Stimulated activated CD8-positive, alpha-beta memory T cell treated with anti-CD3 and anti-CD28 coated beads, Interleukin-4, amount 100 ng/mL, for 1 hour (primary cell): ENCODE measurements at places on chromosomes 2 and 18.

- no peak for DNase-seq
These were observed 157.9 kb downstream of the DYSF start for GRCh38 chr2:71611247-71611646.

DNA sequence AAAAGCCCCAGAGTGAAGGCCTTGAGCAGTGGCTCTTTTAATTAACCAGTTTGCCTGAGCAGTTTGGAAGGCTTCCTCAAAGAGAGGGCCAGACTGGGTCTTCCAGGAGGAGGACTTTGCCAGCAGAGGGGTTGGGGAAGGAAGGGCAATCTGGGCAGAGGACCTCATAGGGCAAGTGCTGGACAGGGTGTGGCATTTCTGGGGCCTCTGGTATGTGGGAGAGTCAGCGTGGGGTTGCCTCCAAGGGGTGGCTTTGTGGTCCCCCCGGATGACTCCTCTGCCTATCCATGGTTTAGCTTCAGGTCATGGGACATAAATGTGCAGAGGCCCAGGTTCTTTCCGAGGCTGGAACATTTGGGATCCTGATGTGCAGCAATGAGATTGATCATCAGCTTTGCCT is 12.6 kb downstream of the GLI2 start:
- DNase-seq, result no peak

GRCh38 chr2:151097128-151097527 is 164.5 kb downstream of the RBM43 start:
- DNase-seq, result no peak

DNA sequence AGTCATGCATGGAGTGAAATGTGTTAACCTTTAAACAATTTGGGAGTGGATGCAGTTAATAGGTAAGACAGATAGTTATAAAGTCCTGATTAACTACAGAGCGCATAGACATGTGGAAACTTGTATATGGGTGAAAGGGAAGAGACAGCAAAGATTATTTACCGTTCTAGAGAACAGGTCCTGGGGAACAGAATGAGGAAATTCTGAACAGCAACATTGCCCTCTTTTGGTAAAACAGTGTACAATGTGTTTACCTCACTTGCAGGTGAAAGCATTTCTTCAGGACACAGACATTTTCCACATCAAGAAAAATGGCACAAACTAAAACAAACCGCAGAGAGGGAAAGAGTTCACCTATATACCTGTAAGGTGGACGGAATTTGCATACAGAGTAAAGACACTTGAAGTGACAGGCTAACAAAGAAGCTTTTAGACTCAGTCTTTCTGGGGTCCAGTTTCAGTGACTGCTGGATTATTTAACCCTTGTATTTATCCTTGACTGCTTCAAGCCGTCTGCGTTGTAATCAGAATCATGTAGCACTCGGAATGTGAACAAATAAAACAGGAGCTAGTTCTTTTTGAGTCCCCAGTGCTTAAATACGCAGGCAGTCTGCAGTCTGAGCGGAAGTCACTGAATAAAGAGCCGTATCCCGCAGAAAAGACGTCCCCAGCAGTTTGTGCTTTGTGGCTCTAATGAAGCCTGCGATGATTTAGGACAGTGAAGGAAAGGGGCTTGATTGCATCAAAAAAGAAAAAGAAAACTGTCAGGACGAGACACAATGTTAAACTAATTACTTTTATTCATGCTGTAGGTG is 364.8 kb upstream of the GALNT5 start:
- no peak for DNase-seq

- DNase-seq, result no peak
These were observed 266.9 kb downstream of the TWIST2 start for GRCh38 chr2:239114616-239115265.

DNA sequence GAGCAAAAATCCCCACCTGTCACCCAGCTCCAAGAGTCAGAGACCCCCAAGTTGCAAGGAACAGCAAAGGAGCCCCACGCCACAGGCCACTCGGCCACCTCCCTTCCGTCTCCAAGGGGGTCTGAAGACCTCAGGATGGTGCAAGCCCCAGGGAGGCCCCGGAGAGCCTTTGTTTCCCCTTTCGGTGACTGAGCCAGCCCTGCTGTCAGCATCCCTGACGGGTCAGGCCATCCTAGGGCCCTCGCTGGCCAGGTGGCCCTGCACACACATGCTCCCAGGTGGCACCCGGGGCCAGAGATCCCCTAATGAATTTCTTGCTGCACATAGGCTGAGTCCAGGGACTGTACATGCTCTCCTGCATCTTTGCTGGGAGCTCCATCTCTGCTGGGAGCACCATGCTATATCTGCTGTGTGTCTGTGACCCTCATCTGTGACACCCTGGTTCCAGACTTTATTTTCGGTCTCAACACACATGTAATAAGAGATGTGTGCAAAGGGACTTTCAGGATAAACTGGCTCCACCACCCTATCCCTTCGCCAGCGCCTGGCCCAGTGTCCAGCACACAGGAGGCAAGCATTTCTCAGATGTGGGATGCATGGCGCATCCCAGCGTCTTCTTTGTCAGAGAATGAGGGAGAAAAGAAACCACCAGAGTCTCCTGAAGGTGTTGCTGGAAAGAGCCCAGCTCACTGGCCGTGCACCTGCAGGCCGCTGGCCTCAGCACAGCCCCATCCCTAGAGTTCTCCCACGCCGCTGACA is 27.4 kb downstream of the ADI1 start:
- DNase-seq, result no peak

GRCh38 chr2:159613651-159614285 is 2.6 kb downstream of the BAZ2B start:
- no peak for DNase-seq

- no peak for DNase-seq
These were observed 73.5 kb downstream of the PHLPP1 start for GRCh38 chr18:62788876-62789275.

DNA sequence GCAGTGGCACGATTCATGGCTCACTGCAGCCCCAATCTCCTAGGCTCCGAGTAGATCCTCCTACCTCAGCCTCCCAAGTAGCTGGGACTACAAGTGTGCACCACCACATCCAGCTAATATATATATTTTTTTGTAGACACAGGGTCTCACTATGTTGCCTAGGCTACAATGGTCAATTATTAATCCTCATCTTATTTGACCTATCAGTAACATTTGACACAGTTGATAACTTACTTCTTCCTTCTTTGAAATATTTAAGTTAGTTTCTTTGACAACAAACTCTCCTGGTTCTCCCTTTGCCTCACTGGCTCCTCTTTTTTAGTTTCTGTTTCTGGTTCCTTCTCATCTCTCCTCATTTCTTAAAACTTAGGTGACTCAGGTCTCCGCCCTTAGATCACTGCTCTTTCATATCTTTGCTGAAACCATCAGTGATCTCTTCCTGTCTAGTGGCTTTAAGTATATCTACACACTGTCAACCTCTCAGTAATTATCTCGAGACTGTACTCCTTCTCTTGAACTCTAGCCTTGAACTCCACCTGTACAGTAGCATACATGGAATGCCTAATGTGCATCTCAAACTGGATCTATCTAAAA is 11.5 kb downstream of the PGAP1 start:
- no peak for DNase-seq

DNA sequence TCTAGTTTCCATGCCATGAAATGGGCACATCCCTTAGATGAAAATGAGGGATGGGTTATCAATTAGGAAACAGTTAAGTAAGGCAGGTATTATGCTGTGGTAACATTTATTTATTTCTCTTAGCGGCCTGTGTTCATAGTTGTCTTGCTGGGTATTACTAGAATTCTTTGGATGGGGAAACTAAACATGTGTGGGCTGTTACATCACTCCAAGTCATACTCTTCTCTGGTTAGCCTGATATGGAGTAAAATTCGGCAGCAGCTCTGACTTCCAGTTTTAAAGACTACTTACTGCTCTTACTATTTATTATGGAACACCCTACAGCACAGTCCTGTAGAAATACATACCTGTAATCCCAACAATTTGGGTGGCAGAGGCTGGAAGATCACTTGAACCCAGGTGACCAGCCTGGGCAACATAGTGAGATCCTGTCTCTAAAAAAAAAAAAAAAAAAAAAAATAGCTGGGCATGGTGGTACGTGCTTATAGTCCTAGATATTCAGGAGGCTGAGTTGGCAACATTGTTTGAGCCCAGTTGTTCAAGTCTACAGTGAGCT is 33.1 kb upstream of the RASGRP3 start:
- no peak for DNase-seq

DNA sequence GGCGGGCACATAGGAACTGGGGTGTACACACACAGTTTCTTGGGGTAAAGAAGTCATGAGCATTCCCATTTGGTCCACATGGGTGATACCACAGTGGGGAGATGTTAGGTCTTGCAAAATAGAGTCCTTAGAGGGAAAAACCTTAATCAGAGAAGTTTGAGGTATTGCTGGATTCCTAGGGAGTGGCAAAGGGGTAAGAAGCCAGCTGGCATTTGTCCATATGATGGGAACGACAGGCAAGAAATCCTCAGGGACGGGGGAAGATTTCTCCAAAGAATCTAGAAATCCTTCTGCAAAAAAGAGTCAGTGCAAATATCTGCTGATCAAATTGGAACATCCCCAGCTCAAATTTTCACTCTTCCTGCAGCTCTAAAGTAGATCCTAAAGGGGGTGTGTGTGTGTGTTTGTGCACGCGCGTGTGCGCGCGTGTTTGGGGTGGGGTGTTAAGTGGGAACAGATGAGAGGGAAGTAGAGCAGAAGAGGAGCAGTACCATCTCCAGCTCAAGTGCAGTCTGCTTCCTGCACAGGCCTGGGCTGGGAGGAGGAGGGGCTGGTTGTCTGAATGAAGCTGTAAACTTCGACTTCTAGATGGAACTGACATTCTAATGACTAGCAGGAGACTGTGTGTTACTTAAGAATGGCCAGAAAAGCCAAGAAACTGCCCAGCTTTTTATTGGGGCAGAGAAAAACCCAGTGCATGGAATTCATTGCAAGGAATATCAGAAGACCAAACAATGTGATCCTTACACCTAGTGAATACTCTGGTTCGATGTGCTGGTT is 168.0 kb downstream of the SPP2 start:
- no peak for DNase-seq

DNA sequence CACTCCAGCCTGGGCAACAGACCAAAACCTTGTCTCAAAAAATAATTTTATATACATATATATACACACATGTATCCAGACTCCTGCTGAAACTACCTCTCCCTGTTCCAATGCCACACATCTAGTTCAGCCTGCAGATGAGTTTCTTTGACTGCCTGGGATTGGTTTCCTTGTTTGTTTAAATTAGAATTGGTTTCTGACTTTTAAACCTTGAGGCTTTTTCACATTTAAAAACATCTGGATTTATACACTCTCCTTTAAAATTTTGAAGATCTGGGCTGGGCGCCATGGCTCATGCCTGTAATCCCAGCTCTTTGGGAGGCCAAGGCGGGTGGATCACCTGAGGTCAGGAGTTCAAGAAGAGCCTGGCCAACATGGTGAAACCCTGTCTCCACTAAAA is 21.8 kb upstream of the CXCR1 start:
- no peak for DNase-seq

DNA sequence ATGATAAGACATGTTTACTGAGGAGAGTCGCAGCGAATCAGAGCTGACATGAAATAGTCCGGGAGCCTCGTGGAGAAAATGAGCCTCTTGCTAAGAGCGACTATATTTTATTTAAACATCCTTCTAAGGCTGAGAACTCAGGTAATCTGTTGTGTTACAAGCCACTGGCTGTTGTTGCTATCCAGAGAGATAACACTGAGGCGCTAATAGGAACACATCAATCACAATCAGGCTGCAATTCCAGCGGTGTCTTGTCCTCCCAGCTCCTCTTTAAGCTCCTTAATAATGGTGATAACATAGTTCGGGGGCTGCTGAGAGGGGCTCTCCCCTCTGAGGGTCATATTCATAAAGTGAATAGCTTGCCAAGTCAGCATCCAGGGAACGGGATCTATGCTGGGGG is 95.1 kb downstream of the INSIG2 start:
- no peak for DNase-seq

DNA sequence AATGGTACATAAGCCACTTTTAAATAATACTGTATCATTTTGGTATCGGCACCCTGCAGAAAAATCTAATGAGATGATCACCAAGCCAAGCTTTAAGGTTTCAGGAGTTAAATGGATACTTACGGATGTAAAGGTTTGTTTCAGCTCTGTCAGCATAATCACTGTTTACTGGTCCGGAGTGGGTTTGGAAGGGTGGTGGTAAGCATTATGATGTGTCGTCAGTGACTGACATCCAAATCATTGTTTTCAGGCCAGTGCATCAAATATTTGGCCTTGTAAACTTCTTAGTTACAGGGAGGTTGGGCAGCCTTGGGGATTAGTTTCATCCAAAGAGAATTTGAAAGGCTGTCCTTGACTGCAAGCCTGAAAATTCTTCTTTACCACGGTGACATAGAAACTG is 50.0 kb upstream of the ATL2 start:
- DNase-seq, result no peak

GRCh38 chr18:45402485-45403056 is 212.7 kb upstream of the SLC14A2 start:
- no peak for DNase-seq

DNA sequence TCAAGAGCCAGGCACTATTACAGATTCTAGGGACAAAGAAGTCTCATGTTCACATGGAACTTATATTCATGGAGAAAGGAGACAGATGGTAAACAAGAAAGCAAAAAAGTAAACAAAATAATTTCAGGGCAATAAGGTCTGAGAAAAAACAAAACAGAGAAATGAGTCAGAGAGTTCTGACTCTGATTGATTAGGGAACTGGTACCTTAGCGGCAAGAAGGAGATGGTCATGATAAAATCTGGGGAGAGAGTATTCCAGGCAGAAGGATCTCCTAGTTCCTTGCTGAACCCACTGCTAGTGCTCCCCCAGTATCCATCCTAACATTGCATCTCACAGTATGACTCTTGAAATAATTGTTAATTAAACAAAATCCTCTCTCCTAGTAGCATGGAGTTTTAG is 161.8 kb upstream of the KLF7 start:
- DNase-seq, result no peak

- no peak for DNase-seq
These were observed 42.8 kb downstream of the ITSN2 start for GRCh38 chr2:24317491-24317920.

DNA sequence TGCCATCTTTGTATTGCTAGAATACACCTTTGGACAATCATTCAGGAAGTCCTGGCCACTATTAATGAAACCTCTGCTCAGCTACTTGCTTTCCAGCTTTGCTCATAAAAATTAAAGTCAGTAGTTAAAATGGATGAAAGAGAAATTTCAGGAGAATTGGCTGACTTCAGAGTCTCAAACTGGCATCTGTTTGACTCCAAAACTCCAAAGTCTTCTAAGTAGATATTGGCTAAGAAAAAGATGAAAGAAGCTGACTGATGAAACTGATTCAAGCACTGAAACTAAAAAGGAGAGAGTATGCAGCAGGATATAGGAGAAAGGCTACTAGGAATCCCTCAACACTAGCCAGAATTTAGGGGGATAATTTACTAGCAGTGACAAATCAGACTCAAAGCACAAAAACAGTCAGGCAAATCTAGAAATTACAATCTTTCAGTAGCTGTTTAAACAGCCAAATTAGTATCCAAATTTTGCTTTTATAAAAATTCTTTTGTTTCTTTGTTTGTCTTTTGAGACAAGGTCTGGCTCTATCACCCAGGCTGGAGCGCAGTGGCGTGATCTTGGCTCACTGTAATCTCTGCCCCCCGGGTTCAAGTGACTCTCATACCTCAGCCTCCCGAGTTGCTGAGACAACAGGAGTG is 52.1 kb upstream of the DTNA start:
- no peak for DNase-seq

GRCh38 chr2:102301867-102302362 is 9.4 kb upstream of the IL1RL1 start:
- DNase-seq, result peak; percentile 17

GRCh38 chr18:34493566-34494358 is 216.3 kb upstream of the DTNA start:
- DNase-seq, result no peak

- no peak for DNase-seq
These were observed 41.1 kb upstream of the SCG2 start for GRCh38 chr2:223643309-223643708.
